Activated CD8-positive, alpha-beta memory T cell treated with anti-CD3 and anti-CD28 coated beads for 1 hour (primary cell): ENCODE measurements at places on chromosomes 6 and 20.

DNA sequence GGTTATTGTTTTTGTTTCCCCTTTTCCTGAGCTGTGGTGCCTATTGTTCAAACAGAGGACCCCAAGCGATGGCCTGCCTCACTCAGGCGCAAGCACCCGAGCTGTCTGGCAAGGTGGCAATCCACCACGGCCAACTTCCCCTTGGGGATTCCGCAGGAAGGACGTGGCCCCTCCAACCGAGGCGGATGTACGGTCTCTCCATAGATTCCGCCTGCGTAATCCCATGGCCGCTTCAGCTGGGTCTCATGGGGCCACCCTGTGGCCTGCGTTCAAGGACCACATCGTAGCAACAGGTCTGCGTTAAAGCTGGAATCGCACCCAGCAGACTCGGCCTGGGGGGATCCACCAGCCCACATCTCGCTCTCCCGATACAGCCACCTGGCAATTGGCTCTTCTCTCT, 79.9 kb downstream of the CEBPB start:
- DNase-seq: no peak

DNA sequence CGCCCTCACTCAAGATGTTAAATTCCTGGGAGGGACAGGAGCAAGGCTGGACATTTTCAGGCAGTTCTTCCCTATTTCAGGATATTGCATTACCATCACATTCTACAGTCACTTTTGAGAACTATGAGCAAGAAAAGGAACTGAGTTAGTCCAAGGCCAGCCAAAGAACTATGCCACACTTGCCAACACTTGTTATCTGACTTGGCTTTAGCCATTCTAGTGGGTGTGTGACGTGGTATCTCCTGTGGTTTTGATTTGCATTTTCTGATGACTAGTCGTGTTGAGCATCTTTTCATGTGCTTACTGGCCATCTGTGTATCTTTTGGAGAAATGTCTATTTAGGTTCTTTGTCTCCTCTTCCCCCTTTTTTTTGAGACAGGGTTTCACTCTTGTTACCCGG, 12.0 kb downstream of the XRN2 start:
- no peak for DNase-seq

GRCh38 chr6:41706876-41707564, 28.4 kb downstream of the TFEB start:
- DNase-seq: no peak

- DNase-seq: no peak
These were observed 34.7 kb downstream of the GHRH start for GRCh38 chr20:37226889-37227288.

- no peak for DNase-seq
These were observed 113.9 kb downstream of the EDN1 start for GRCh38 chr6:12403947-12404647.

GRCh38 chr6:26375270-26375669, 7.6 kb upstream of the BTN2A2 start:
- DNase-seq: no peak

- DNase-seq: no peak
These were observed 58.2 kb downstream of the CSE1L start for GRCh38 chr20:49104365-49104648.

DNA sequence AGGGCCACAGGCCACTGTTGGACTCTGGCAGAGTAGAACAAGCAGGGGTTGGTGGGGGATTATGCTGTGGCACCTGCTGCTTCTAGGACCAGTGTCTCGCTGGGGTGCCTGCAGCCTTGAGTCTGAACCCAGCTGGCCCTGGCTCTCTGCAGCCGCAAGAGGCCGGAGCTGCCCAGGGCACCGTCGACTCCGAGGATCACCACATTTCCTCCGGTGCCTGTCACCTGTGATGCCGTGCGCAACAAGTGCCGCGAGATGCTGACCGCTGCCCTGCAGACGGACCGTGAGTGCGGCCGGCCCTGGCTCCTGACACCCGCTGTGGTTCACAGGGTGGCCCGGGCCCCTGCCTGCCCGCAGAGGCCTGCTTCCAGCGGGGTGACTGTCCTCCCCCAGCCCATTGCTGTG, 6.2 kb downstream of the TCEA2 start:
- no peak for DNase-seq

GRCh38 chr6:109713097-109713496, 22.0 kb downstream of the FIG4 start:
- DNase-seq: no peak

GRCh38 chr6:136510782-136511181, 39.4 kb downstream of the MAP7 start:
- DNase-seq: no peak

DNA sequence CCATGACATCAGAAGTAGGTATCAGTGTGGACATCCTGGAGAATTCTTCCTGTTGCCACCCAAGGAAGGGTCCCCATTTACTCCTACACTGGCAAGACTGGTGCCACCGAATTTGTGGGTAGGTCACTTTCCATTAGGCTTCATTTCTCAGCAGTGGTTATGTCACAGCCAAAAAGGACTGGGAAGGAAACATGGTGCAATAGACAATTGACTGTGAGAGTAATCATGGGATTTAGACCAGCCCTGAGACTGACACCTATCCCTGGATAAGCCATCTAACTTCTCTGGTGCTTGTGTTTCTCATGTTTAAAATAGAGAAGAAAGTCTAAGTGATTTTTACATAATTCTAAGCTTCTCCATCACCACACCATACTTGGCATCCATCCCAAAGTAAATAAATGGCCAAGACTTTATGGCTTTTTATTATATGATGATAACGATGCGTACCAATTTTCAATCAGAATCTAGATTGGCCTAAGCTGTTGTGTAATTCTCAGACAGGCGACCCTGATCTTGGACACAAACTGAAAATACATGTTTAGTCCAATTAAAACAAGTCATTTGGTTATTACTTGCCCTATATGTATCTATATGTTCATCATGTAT, 10.2 kb downstream of the SMPDL3A start:
- DNase-seq: no peak

DNA sequence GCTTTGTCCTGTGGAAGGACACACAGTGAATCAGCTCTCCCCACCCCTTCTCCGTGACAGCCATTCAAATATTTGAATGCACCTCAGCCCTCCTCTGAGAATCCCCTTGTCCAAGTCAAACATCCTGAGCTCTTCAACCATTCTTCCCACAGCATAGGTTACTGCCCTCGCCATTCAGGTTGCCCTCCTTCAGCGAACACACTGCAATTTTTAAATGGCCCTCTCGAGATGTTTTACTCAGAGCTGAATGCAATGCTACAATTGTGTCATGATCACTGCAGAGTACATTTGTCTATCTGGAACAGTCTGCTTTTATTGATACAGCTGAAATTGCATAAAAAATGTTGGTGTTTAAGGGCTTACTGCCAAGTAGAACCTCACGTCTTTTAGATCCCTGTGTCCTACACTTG, 48.9 kb downstream of the SLC2A12 start:
- no peak for DNase-seq

DNA sequence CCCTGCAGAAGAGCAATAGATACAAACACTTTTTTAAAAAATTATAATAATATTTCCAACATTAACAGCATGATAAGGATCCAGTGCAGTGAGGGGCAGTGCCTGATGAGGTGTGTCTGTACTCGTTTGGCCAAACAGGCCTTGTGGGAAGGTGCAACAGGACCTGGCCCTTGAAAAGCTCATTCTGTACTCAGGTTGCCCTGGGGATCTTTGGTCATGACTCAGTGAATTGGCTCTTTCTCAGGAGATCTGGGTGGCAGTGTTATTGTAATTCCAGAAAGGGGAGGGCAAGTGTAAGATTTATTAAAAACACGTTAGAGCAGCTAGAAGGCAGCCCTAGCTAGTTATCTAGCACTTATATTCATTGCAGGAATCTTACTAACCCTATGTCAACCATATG, 2.9 kb upstream of the SPINT3 start:
- no peak for DNase-seq

DNA sequence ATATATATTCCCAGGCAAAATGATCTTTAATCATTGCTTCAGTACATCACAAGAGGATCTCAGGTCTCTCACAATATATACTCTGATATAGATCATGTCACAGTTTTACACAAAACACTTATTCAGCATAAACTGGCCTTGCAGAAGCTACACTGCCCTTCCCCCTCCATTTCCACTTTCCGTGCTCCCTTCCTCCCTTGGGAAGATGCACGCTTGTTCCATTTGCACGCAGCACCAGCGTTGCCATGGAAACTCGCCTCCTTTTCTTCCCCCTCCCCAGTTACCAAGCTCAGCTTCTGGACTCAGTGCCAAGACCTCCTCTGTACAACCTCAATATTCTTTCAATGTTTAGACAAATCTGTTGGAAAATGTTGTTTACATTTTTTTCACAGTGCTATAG, 154.6 kb downstream of the RFPL4B start:
- no peak for DNase-seq

DNA sequence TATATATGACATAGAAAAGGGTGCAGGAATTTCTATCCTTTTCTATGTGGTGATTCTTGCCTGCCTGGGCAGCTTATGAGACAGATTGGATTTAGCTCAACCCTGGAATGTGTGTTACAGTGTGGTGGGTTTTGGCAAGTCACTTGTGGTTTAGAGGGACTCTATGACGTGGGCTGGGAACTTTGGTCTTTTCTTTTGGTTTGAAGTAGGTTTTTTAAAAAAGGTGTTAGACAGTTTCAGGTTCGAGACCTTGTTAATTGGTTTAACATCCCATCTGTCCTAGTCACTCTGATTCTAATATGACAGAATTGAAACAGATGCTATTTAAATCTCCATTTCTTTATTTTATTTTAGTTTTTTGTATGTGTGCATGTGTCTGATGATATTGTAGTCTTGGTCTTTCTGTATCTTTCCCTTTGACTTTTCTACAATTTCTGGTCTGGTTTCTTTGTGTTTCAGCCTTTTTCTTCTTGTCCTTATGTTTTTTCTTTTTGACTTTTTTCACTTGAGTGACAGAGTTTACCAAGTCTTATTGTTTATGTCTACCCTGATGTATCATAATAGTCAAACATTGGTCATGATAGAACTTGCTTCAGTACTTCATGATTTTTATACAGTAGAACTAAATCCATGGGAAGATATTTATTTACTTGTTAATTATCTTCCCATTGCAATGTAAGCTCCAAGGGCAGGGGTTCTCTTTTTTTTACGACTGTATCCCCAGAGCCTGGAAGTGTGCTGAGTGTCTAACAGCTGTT, 174.3 kb downstream of the CDKAL1 start:
- no peak for DNase-seq

DNA sequence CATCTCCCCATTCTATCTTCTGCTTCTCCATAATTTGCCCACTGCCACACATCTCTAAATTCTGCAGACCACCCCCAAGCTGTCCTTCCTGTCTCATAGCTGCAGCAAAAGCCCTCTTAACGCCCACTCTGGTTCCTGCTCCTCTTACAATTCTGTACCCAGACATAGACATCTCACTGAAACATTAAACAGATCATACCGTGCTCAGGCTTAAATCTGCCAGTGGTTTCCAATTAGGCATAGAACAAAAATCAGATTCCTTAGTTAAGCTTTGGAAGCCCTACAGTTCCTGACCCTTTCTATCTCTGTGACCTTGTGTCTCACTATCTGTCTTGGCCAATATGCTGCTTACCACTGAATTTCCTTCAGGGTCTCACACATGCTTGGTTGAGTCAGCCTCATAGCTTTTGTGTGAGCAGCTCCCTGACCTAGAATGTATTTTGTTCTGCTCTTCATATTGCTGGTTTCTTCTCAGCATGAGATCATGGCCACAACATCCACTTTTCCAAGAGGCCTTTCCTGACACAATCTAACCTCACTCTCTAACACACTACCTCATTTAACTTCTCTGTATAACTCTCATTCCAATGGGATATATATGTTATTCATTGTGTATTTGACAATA, 749.7 kb downstream of the MAFB start:
- no peak for DNase-seq

GRCh38 chr20:64233725-64234124, 21.8 kb upstream of the PCMTD2 start:
- no peak for DNase-seq

- DNase-seq: no peak
These were observed 227.9 kb downstream of the PTPRT start for GRCh38 chr20:42961771-42962170.

DNA sequence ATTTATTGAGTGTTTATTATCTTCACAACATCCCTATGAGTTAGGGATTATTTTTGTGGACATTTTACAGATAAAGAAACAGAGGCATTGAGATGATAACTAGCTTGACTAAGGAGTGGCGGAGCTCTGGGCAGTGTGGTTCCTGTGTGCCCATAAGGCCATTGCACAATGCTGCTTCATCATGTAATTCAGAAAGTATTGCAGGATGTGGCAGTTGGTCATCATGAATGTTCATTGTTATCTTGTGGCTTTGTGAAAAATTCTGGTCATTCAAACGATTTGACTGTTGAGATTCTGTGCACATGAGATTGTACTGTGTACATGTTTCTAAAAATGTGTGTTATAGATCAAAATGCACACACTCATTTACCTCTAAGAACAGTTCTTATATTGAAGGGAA, 150.8 kb downstream of the ESR1 start:
- no peak for DNase-seq

GRCh38 chr20:57715268-57715904, 5.6 kb upstream of the PMEPA1 start:
- no peak for DNase-seq

GRCh38 chr6:168149015-168149414, 70.0 kb upstream of the FRMD1 start:
- no peak for DNase-seq

DNA sequence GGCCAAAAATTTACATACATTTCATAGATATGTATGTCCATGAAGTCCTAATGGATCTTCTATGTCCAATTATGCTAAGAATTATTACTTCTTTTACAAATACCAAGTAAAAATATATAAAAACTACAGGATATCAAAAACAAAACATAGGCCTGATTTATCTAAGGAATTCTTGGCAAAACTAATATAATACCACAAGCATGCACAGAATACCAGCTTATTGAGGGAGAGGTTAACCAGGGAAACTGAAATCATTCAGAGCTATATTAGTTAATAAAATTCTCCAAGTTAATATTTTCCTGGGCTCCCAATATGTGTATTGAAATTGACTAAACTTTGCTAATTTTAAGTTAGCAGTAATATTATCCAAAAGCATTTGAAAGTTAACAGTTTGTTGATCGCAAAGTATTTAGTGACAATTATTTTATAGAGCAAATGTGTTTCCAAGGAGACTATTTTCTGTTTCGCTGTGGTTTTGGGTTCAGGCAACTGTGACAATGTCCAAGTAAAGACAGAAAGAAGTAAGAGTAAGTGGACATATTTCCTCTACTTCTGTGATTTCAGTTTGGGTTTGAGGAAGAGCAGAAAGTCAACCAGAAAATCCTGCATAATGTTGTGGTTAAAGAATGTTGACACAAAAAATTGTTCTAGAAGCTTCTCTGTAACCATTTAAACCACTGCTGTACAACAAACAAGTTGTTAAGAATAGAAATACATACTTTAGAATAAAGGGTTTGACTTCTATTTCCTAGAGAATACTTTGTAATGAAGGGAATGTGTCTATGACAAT, 167.4 kb downstream of the COL21A1 start:
- no peak for DNase-seq
